Stimulated activated CD8-positive, alpha-beta memory T cell treated with anti-CD3 and anti-CD28 coated beads, Interleukin-2, amount 100 ng/mL, for 48 hours (primary cell): ENCODE measurements at places on chromosomes 12 and 14.

DNA sequence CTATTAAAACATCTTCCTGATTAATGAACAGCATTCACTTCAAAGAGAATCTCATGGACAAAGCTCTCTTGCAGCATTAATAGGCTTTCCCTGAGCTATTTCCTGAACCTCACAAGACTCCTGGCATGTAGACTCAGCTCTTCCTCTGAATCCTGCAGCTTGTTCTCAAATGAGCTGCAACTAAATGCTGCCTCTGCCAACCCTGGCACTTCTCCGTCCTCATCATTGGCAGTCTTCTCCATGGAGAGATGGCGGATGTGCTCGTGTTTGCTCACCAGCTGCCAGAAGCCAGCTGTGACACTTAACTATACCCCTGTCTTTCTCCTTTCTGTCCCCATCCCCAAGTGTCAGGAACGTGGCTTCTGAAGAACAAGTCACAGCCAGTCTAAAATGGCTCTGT, 232.1 kb downstream of the FOXN3 start:
- DNase-seq, result no peak

DNA sequence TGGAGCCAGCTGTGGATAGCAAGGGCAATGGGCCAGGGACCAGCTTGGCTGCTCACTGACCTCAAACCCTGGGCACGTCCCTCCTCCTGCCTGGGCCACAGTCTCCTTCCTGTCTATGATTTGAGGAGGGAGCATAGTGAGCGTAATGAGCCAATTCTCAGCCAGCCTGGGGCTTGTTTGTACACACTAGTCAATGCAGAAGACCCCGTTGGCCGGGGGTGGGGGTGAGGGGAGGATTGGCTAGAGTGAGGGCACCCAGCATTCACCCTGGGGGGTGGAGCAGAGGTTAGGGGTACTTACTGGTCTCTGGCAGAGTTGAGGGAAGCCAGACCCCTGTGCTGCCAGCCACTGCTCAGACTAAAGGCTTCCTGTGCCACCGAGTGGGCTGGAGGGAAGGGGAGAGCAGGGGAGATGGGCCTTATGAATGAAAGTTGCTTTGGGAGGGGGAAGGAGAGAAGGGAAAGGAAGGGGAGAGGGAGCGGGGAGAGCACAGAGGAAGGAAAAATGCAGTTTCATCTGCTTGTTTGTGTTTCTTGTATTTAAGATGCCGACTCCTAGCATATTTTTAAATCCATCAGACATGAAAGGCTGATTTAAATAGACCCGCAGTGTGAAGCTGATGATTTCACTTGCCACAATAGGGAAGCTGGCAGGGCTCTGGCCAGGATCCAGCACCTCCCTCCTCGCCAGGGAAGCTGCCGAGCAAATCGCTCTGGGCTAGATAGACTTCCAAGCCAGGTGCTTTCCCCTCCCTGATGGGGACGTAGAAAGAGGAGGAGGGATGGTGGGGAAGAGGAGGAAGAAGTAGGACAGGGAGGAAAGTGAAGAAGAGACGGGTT, 114.0 kb downstream of the PRMT8 start:
- DNase-seq, result no peak

DNA sequence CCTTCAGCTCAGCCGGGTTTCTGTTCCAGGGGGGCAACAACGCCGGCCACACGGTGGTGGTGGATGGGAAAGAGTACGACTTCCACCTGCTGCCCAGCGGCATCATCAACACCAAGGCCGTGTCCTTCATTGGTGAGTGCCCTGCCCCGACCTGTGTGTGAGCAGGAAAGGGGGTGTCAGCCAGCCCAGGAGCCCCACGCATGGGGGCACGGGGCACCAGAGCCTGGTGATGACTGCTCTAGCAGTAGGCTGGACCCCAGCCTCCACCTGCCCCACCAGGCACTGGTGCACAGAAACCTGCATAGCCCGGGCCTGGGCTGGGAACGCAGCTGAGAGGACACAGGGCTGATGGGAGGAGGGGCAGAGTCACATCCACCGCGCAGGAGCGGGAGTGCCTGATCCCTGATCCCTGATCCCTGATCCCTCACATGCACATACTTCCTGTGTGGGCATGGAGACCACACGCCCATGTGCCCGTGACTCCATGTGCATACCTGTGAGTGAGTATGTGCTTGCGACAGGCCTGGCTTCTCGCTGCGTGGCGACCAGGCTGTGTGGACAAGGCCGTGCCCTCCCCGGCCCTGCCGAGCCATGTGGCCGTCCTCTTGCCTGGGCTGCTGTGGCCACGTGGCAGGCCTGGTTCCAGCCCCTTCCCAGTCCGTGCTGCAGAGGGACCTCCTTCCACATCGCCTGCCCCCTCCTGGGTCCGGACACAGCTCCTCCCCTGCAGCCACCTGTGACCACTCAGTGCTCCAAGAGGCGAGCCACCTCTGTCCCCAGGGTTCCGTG, 11.2 kb downstream of the ADSS1 start:
- DNase-seq, result no peak

DNA sequence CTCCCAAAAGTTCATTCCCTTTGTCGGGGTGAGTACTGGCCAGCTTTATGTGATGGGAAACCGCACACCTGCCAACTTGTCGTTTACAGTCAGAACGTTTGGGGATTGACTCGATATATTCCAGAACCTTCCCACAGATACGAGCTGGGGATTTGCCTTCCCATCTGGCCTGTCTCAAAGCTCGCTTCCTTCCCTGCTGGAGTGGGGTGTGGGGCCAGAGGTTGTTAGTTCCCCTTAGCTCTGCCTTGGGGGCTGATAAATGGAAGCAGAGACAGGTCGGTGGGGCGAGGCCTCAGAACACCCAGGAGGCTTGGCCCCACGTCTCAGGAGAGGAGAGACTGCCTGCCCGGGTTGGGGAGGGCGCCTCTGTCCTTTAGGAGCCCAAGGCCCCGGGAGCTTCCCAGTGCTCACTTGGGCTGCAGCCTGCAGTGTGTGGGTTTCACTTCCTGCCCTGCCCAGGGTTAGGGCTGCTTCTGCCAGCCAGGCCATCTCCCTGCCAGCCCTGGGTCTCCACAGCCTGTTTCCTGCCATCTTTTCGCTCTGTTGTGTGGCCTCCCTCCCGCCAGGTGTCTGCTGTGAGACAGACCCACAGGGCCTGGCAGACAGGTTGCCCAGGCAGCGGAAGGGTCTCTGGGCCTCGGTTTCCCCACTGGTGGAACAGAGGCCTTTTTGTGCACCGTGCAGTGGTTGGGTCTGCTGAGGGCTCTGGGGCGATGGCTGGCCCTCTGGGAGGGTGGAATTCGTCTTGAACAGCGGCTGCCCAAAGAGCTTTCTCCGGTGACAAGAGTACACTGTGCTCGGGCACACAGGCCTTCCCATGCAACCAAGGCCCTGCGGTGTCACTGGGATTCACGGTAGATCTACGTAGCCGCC, 8.1 kb upstream of the TEX22 start:
- DNase-seq, result no peak

GRCh38 chr14:93089521-93090269, 26.0 kb downstream of the ITPK1 start:
- no peak for DNase-seq

DNA sequence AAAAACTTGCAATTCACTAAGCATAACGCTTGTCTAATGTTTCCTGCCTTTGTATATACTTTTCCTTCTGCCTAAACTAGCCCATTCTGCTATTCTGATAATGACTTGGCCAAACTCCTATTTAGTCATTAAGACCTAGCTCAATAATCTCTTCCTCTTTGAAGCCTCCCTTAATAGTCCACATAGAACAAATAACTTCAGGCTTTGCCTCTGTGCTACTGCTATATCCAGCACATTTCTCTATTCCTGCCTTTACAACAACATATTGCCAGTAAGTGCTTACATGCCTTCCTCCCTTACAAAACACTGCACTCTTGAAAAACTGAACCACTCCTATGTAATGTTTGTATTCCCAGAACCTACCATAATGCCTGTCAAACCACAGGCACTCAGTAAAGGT, 13.8 kb downstream of the PRICKLE1 start:
- no peak for DNase-seq

DNA sequence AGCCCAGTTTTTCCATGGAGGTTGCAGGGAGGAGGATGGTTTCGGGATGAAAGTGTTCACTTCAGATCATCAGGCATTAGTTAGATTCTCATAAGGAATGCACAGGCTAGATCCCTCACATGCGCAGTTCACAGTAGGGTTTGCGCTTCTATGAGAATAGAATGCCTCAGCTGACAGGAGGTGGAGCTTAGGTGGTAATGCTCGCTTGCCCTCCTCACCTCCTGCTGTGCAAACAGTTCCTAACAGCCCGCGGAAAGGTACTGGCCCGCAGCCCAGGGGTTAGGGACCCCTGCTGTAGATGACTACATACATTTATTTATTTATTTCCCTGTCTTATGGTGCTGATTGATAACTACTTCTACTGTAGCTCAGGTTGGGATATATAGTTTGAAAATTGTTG, 93.2 kb downstream of the FBXO33 start:
- no peak for DNase-seq

DNA sequence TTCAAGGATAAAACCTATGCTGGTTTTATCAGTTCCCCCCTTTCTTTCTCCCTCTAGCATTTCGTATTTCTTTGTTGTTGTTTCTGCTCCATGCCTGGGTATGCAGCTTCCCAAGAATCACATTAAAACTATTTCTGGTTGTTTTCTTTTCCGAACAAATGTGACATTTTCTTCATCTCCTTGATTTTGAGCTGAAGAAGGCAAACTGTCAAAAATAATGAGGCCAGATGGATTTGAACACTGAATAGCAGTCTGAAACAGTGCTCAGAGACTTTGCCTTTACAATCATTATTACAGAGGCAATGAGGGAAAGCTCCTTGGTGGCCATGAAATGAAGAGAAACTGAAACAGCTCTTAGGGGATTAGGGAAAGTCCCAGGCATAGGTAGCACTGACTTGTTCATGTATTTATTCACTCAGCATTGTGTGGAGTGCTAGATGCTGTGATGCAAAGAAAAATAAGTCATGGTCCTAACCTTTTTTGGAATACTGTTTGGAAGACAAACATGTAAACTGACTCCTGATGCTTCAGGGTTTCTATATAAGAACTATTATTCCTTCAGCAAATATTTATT, 319.5 kb downstream of the FUT8 start:
- no peak for DNase-seq

GRCh38 chr14:102795060-102795925, 18.0 kb downstream of the TRAF3 start:
- DNase-seq, result no peak
